NCI-H1694 (cell line): ENCODE measurements at places on chromosomes 11 and 22.

DNA sequence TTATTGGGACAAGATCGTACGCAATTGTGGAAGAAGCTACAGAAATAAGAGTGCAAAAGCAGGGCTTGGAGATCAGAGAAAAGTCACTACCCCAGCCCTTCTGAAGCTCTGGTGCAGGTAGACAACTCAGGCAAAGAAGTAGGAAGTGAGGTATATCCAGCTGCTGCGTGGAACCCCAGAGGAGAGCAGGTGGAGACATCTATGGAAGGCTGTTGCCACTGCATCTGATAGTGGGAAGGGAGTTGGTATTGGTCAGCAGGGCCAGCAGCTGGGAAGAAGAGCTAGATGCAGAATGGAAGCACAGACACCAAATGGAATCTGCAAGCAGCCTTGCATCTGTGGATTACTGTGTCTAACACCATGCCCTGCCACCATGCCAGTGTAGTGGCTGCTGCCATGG is 165.1 kb downstream of the WNT11 start:
- no peak for DNase-seq

- no peak for DNase-seq
These were observed 114.1 kb upstream of the MTMR2 start for GRCh38 chr11:96038046-96038445.

DNA sequence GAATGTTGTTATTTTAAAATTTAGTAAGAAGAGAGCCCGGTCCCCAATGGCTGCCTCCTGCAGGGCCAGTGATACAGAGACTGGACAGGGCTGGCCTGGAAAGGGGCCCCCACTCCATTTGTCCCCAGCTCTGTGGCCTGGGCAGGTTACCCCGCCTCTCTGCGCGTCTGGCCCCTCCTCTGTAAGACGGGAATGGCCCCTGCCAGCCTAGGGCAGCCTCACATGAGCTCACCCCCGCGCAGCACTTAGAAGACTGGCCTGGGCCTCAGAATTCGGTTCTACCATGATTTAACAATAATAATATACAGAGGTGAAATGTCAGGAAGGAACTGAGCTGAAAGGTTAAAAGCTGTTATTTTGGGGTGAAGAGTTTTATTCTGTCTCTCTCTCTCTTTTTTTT is 1.3 kb downstream of the APOBEC3G start:
- no peak for DNase-seq

DNA sequence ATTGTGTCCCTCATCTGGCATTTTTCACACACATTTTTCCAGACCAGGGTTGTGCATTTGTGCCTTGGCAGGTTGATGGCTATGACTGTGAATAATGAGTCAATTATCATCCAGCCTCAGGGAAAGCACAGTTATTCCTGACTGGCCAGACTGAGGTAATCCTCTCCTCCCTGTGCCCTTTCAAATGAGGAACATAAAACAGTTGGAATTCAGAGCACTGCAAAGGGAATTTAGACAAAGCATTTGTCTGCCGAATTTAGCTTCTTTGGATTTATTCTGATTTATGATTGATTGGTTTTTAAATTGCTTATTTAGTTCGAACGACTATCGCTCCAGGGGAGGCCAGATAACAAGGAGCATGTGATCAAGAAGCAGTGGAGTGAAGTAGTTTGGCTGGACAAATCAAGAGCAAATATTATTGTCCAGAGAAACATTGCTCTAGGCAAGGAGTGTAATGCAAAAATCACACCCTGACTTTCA is 30.8 kb upstream of the RAG2 start:
- no peak for DNase-seq

GRCh38 chr11:32034680-32035079 is 56.2 kb upstream of the RCN1 start:
- DNase-seq: no peak

GRCh38 chr11:70882716-70883085 is 369.7 kb downstream of the SHANK2 start:
- no peak for DNase-seq

DNA sequence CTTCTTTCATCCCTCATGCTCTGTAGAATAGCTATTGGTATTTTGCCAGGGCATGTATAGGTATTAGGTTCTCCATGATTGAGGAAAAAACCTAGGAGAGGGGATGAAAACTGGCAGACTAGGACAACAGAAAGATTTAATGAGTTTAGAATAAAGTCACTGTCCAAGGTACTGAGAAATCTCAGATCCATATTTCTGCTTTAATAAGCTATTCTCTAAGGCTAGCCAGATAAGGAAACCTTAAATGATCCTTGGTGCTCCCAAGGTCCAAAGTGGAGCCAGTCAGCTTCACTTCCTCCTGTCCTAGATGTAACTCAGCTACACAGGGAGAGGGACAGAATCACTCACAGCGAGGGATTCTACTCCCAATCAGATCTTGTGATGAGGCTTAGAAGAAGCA is 13.7 kb upstream of the CSNK2A3 start:
- DNase-seq: no peak

GRCh38 chr11:44561275-44561805 is 4.1 kb upstream of the CD82 start:
- no peak for DNase-seq

GRCh38 chr11:111513240-111513605 is 1.0 kb upstream of the BTG4 start:
- DNase-seq: no peak

GRCh38 chr11:46452918-46453517 is 61.4 kb upstream of the CHRM4 start:
- DNase-seq: no peak

DNA sequence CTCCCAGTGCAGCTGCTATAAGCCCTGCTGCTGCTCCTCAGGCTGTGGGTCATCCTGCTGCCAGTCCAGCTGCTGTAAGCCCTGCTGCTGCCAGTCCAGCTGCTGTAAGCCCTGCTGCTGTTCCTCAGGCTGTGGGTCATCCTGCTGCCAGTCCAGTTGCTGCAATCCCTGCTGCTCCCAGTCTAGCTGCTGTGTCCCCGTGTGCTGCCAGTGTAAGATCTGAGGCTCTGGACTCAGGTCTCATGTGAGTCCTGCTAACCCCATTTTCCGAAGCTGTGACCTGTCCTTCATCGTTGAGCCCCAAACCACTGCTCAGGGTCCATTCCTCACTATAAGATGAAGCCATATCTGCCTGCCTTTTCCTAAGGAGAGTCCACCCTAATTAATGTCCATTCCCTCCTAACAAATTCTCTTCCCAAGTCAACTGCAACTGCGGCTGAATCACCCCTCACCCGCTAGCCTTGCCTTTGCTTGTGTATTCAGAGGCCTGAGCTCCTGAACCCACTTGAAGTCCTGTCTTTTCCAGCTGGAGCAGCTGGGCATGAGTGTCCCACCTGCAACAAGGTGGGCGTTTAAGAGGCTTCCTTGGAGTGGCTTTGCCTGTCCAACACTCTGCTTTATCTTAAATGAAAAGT is 626 bp downstream of the KRTAP5-7 start:
- DNase-seq: no peak

DNA sequence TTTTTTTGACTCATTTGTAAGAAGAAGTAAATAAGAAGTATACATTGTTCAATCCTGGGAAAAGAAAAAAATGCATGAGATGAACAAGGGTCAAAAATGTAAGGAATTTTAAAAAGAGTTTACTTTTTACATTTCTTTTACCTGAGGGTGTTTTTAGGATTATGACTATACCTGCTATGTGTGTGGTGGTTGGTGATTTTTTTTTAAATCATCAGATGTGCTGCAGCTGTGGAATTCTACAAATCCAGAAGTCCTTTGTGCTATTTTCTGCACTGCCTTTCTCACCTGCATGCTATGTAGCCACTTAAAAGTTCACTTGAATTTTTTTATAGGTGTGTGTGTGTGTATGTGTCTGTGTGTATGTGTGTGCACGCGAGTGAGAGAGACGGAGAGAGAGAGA is 185.3 kb downstream of the FAT3 start:
- no peak for DNase-seq

DNA sequence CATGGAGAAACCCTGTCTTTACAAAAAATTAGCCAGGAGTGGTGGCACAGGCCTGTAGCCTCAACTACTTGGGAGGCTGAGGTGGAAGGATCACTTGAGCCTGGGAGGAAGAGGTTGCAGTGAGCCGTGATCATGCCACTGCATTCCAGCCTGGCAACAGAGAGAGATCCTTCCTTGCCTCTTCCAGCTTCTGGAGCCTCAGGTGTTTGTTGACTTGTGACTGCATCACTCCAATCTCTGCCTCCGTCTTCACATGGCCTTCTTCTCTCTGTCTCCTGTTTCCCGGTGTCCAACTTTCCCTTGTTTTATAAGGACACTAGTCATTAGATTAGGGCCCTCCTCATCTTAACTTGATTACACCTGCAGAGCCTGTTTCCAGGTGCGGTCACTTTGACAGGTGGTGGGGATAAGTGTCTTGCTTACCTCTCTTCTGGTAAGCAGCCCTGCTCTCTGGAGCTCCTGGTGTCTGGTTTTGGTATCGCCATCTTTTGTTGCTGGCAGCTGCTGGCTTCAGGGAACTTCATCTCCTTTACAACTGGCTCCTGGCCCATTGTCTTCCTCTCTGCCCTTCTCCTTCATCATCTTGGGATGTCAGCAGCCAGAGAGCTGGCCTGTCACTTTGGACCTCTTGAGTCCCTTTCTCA is 8.2 kb upstream of the USP2 start:
- no peak for DNase-seq

DNA sequence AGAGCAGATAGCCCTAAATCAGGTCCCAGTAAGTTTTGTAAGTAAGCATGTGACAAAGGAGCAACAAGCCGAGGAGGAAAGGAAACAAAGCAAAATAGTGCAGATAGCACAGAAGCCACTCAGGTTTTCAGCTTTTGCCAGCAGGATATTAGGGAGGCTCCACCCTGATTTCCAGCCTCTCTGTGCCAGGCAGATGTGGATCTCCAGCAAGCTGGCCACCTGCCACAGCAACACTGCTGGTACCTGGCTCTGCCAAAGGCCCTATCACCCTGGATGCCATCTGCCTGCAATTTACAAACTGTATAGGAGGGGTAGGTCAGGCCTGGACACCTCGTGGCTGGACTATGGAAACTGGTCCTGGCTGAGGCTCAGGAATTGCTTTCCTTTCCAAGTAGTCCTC is 12.2 kb upstream of the NNMT start:
- peak; percentile 11 for DNase-seq

DNA sequence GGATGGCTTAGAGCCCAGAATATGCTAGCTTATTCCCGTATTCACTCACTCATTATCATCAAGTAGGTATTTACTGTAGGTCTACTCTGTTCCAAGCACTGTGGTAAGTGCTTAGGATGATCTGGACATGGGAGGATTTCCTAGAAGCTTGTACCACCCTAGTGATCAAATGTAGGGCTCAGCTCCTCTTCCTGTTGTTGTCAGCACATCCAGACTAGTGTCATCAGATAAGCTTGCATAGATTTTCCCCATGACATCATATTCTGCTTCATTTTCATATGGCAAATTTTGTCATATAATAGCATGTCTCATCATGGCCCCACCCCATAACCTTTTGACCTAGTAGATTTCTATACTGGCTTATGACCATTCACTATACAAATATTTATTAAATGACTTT is 19.3 kb upstream of the NUCB2 start:
- DNase-seq: no peak

DNA sequence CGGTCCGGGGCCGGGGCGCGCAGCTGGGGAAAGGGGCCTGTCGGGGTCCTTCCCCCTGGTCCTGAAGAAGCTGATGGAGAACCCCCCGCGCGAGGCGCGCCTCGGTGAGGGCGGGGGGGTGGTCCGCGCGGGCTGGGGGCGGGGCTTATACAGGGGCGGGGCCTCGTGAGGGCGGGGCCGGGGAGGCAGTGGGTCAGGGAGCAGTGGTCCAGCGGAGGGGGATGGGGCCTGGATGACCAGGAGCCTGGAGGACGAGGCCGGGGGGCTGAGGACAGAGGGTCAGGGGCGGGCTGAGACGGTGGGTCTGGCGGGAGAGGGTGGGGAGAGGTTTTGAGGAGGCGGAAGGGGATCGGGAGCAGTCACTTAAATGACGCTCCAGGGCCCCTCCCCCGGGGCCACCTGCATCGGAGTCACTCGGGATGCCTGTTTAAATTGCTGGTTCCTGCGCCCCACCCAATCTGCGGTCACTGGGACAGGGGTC is 396 bp downstream of the TEF start:
- peak; percentile 39 for DNase-seq

- DNase-seq: no peak
These were observed 36.5 kb upstream of the ANKK1 start for GRCh38 chr11:113351068-113351450.

DNA sequence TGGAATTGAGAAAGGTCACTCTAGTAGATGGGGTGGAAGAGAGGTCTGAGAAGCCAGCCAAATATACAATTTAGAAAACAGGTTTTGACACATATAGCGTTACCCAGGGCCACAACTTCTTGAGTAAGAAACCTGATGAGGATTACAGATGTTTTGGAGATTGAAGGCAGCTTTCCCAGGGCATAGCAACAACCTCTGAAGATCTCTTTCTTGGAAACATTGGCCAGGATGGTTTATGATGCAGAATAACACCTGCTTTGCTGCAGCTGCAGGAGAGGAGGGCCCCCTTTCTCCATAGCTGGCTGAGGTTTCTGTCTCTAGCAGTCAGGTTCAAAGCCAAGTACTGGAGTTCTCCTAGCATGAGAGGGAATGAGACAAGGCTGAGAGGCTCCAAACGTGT is 75.1 kb upstream of the NUP50 start:
- no peak for DNase-seq

DNA sequence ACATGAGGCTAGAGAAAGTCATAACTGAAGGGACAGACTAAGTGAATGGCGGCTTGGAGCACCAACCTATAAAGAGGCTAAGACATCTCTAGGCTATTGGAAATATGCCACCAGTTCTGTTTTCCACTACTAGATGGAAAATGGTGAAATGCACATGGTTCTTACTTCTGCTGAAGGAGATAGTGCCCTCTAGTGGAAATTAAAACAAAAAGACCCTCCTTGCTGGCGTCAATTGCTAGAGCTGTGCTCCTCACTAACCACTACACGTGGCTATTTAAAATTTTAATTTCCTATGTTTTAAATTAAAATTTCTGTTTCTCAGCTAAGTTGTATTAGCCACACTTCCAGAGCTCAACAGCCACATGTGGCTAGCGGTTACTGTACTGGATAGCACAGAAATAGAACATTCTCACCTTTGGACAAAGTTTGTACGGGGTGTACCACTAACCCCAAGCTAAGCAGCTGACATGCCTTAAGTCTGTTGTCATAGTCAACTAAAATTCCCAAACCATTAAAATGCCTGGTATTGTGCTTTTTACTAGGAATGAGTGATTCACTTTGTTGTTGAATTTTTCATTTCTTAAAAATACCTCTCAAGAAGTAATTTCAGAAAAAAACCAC is 34.1 kb upstream of the CALCA start:
- peak; percentile 1 for DNase-seq

DNA sequence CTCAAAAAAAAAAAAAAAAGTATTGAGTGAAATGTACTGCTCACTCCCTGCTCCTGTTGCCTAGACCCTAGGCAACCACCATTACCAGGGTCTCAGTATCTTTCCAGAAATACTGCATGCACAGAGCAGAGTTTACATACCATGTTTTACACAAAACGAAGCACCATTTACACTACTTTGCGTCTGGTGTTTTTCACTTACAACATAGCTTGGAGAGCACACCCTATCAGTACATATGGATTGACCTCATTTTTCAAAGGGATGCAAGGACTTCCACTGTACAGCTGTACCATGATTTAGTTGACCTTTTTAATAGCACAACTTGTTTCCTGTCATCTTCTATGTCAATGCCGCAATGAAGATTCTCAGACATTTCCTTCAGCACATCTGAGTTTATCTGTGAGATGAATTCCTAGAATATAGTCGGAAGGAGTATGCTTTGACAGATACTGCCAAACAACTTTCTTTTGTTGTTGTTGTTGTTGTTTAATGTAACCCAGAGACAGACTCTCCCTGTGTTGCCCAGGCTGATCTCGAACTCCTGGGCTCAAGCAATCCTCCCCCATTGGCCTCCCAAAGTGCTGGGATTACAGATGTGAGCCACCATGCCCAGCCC is 6.1 kb downstream of the MYH9 start:
- DNase-seq: no peak
